ENCODE measurements at places on chromosomes 7 and 10.
A peak's percentile ranks its signal among the peaks of the same experiment; 100 is the strongest.

- DNase-seq = no peak
Measured at GRCh38 chr7:55570939-55571338, 1.4 kb downstream of the VOPP1 start.

GRCh38 chr7:19001854-19002253, 115.6 kb downstream of the TWIST1 start:
- no peak for DNase-seq

DNA sequence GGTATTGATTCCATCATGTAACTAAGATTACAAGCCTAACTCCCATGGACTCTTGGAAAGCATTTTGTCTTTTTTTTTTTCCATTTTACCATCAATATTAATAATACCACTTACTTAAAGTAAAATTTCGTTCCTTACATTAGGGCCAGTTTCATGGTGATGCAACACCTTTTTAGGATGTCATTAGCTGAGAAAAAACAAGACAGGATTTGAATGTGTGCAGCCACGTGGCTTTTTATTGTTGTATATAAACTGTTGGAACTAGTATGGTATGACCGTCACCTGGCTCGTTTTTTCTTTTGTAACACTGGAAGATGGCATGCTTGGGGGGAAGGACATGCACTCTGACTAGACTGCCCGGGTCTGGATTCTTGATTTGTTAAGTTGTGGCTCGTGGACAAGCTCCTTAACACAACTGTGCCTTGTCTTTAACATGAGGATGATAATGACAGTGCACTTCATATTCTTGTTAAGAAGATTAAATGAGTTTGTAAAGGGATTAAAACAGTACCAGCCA, 42.1 kb downstream of the ARHGAP21 start:
- DNase-seq = no peak

GRCh38 chr7:44622342-44623151, 16.1 kb downstream of the OGDH start:
- DNase-seq = no peak

DNA sequence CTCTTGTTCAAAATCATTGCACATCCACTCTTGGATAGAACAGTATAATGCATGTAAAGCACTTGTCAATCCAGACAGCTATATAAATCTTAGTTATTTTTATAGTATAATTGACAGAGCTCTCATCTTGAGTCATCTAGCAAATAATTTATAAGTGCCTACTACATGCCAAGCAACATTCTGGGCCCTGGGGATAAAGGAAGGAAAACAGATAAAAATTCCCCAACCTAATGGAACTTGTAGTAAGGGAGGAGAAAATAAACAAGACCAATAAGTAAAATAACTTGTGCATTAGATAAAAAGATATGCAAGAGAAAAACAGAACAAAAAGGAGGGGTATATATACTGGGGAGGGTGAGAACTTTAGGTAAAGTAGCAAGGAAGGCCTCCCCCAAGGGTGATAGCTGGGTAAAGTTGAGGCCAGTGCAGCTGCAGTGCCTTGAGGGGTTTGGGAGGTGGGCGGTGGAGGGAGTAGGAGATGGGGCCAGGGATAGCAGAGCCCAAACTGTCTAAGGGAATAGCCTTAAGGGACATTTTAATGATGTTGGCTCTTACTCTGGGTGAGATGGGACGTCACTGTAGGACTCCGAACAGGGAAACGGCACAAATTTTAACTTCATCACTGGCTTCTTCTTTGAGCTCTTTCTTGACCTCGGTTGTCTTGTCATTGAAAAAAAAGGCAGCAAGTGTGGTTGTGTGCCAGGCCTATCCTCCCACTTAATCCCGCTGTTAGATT, 79.3 kb upstream of the SEC61G start:
- no peak for DNase-seq

- no peak for DNase-seq
Measured at GRCh38 chr7:36048902-36049240, 104.2 kb upstream of the EEPD1 start.

GRCh38 chr10:65312876-65313275, 1613.0 kb upstream of the LRRTM3 start:
- DNase-seq = no peak

DNA sequence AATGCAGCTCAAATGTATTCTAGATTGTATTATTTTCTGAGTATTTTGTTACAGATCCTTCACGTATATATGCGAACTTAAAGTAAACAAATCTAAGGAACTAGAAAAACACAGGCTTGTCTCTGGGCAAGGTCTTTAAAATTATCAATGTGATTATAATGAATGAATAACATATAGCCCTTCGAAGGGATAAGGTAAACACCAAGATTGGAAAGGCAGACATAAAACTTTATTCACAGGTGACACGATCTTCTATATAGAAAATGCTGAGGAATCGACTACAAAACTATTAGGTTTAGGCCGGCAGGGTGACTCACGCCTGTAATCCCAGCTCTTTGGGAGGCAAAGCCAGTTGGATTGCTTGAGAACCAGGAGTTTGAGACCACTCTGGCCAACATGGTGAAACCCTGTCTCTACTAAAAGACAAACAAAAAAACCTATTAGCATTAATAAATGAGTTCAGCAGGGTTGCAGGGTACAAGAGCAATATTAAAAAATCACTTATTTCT, 80.4 kb downstream of the CNNM2 start:
- DNase-seq = no peak

DNA sequence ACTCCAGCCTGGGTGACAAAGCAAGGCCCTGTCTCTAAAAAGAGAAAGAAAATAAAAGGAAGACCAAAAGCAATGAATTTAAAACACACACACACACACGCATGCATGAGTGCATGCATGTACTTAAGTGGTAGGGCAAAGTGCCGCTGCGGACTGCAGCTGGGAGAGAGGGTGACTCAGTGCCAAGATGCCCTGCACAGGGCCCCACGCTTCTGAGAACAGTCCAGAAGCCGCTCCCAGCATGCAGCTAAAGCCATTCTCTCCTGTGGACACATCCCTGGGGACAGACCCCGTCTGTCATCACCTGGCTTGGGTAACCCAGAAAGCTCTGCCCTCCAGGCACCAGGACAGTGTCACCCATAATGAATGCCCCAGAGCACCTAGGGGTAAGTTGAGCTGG, 61.0 kb upstream of the MYL10 start:
- DNase-seq = no peak

GRCh38 chr7:132065193-132065988, 509.0 kb upstream of the PODXL start:
- DNase-seq = peak; percentile 69

DNA sequence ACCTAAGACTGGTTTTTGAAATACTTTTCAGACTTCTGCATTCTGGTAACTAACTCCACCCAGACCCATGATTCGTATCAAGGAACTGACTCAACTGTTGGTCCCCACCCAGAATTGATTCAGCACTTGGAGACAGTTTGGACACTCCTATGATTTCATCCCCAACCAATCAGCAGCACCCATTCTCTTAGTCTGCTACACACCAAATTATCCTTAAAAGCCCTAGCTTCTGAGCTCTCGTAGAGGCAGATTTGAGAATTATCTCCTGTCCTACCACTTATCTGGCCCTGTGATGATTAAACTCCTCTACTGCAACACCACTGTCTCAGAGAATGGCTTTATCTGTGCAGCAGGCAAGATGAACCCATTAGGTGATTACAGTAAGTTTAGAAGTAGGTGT, 7.7 kb upstream of the GSTO1 start:
- DNase-seq = no peak

DNA sequence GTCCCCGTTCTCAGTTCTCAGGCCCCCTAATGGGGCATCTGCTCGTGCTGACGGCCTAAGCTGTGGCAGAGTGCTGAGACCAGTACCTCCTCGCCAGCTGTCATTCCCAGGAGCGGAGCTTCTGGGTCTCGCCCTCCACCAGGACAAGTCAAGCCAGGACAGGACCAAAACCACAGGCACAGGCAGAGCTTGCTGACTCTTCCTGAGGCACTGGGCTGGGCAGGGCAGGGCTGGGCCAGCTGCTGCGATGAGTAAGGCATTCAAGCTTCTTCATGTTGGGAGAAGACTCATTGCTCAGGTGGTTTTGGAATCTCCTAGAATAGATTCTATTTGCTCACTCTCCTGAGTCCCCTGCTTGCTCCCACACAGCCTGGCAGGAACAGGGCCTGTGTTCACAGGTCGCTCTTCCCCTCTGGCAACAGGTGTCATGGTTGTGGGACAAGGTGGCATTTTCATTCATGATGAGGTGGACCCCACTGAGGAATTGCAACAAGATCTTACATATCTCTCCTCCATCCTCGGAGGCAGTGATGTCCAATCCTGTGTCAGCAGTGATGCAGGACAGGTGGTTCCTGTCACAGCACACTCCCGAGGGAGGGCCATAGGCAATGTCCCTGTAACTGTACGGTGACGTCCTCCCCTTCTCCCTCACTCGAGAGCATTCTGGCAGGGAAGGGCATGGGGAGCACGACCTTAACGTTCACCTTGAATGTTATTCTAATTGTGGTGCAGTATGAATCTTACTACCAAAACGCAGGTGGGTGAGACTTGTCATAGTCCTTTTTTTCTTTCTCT, 17.0 kb upstream of the SH3PXD2A start:
- DNase-seq = no peak
